ENCODE measurements at places on chromosomes 11 and 22. TPM values are rescaled to one million over a fixed set of nuclear protein-coding genes. Genes with fewer than 3 reads are reported as not detected.
A peak's percentile ranks its signal among the peaks of the same experiment; 100 is the strongest.

- no peak overlapping the region for H3K27ac ChIP-seq
- peaks cover 5% of the 10 kb centered on the region for H3K27me3 ChIP-seq
- H3K4me3 ChIP-seq = no peak overlapping the region
- DNase-seq = peak; percentile 55
- H3K4me1 ChIP-seq = no peaks in the 10 kb centered on the region
- H3K36me3 ChIP-seq = peaks cover 2% of the 10 kb centered on the region
These were observed 61.1 kb downstream of the WT1 start for GRCh38 chr11:32374261-32374711.

- no peak overlapping the region for H3K4me3 ChIP-seq
- H3K27me3 ChIP-seq = peaks cover 2% of the 10 kb centered on the region
- no peak for DNase-seq
- H3K27ac ChIP-seq = no peak overlapping the region
- no peaks in the 10 kb centered on the region for H3K36me3 ChIP-seq
- no peaks in the 10 kb centered on the region for H3K4me1 ChIP-seq
These were observed 450.4 kb downstream of the MIAT start for GRCh38 chr22:27107824-27108223.

DNA sequence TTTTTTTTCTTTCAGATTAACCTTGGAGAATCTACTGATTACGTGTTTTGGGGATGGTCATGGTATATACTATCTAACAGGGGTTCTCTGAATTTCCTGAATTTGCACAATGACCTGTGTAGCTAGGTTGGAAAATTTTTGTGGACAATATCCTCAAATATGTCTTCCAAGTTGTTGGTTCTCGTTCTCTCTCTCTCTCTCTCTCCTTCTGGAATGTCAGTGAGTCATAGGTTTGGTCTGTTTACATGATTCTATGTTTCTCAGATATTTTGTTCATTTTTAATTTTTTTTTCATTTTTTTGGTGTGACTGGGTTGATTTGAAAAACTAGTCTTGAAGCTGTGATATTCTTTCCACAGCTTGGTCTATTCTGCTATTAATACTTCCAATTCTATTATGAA, 604.0 kb upstream of the ANO3 start:
- H3K27me3 ChIP-seq = no peaks in the 10 kb centered on the region
- no peak overlapping the region for H3K4me3 ChIP-seq

DNA sequence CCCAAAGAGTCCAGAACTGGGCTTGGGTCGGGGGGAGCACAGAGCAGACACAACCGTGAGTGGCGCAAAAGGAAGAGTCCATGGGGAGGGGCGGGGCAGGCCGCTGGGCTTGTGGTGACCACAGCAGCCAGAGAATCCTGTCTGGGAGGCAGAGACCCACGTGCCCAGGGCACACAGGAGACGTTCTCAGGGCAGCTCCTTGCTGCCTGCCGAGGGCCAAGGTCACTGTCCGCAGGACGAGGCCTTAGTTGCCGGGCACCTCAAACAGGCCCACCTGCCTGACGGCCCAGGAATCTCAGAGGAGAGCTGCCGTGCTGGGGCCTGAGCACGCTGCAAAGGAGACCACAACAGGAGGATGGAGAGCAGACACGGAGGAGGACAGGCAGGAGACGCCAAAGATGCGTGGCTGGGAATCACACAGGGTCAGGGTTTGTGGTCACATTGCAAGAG, 87.8 kb downstream of the MYEOV start:
- no peak for DNase-seq
- H3K27me3 ChIP-seq = no peaks in the 10 kb centered on the region
- H3K4me3 ChIP-seq = no peak overlapping the region
- no peak overlapping the region for H3K27ac ChIP-seq

GRCh38 chr22:28001171-28001835, 82.2 kb upstream of the PITPNB start:
- H3K36me3 ChIP-seq = no peaks in the 10 kb centered on the region
- DNase-seq = no peak
- H3K27ac ChIP-seq = no peak overlapping the region

DNA sequence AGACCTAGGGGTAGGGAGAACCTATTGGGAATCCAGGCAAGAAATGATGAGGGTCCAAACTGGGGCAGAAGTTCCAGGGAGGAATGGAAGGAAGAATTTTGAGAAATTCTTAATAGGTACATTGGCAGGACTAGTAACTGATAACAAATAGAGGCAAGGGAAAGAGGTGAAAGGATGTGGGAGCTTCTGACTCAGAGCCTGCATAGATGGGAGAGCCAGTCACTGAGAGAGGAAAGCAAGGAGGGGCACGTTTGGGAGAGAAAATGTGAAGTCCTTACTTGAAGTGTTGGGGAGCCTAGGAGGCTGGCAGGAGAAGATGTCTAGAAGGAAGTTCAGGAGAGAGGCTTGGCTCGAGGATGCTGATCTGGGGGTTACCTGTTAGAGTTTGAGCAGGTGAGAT, 104.6 kb upstream of the NCAM1 start:
- no peaks in the 10 kb centered on the region for H3K36me3 ChIP-seq
- no peaks in the 10 kb centered on the region for H3K4me1 ChIP-seq
- H3K4me3 ChIP-seq = no peak overlapping the region
- H3K27me3 ChIP-seq = peaks cover 7% of the 10 kb centered on the region

- H3K36me3 ChIP-seq = no peaks in the 10 kb centered on the region
- no peaks in the 10 kb centered on the region for H3K27me3 ChIP-seq
- no peak for DNase-seq
- no peak overlapping the region for H3K4me3 ChIP-seq
- H3K4me1 ChIP-seq = no peaks in the 10 kb centered on the region
These were observed 129.7 kb downstream of the SNX19 start for GRCh38 chr11:130786586-130786985.

- peak; percentile 57 for DNase-seq
- H3K4me3 ChIP-seq = peak overlapping the region; percentile 55
- H3K27me3 ChIP-seq = no peaks in the 10 kb centered on the region
- H3K4me1 ChIP-seq = peaks cover 92% of the 10 kb centered on the region
- peaks cover 18% of the 10 kb centered on the region for H3K36me3 ChIP-seq
These were observed 27.1 kb downstream of the CYTH4 start for GRCh38 chr22:37309211-37310074.

The FAM181B gene
- not detected for total RNA-seq

The SPA17 gene
- total RNA-seq = 2.5 TPM

The RHOD gene
- 2.6 TPM for total RNA-seq

The ST14 gene
- total RNA-seq = not detected

The NPAS4 gene
- not detected for total RNA-seq
